ENCODE measurements at places on chromosomes 1 and 21. TPM values are rescaled to one million over a fixed set of nuclear protein-coding genes. Genes with fewer than 3 reads are reported as not detected.

GRCh38 chr1:200384818-200385390 lies 24.9 kb downstream of the ZNF281 start:
- no peak for DNase-seq

DNA sequence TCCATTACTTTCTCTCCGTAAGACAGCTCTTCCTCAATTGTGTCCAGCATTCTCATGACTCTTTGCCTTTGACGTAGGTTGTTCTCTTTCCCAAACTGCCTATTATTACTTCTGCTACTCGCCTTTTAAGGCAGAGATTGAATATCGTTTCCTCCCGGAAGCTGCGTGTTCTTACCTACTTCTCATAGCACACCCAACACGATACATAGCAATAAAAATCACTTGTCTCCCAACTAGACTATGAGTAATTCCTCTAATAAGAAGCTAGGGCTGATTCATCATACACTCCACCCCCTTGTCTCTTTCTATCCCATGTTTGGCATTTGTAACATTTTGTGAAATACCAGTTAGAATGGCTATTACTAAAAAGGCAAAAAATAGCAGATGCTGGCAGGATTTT lies 55.8 kb upstream of the SGIP1 start:
- peak; percentile 91 for DNase-seq

- DNase-seq: no peak
These were observed 16.9 kb downstream of the HSD3B2 start for GRCh38 chr1:119431836-119432235.

DNA sequence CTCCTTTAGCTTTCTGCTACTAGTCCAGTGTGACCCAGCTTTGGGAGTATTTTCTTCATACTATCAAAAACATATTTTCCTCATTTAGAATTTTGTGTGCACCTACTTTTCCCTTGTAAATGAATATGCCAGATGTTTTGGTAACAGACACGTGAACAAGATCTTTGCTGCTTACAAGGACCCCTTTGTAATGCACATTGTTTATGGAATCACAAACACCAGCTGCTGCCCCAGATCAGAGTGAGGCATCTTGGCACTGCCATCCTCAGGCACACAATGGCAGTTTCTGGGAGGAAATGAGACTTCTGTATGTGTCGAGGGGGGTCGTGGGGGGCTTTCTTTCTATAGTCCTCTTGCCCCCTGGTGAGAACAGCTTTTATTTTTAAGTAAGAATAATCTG lies 115.7 kb downstream of the RGL1 start:
- DNase-seq: no peak

GRCh38 chr21:39467746-39468145 lies 16.0 kb downstream of the SH3BGR start:
- no peak for DNase-seq

The UMODL1 gene
- total RNA-seq: not detected

DNA sequence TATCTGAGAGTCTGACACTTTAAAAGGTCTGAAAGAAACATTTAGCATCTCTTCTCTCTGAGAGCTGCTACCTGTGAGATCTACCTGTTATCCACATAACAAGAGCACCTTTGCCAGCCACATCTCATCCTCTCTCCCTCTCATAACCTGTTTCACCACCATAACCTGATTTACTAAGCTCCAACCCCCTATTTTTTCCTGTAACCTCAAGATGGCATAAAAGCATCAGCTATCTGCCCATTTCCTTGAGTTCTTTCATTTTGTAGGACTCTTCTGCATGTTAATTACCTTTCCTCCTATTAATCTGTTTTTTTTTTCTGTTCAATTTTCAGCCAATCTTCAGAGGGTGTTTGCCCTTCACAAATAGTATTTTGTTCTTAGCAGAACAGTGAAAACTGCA lies 136.5 kb upstream of the KCNK1 start:
- DNase-seq: peak; percentile 13

GRCh38 chr1:98078596-98078995 lies 157.8 kb upstream of the DPYD start:
- peak; percentile 61 for DNase-seq

The NR1I3 gene
- total RNA-seq: not detected

The TNFRSF9 gene
- total RNA-seq: not detected

The ACTN2 gene
- total RNA-seq: not detected

DNA sequence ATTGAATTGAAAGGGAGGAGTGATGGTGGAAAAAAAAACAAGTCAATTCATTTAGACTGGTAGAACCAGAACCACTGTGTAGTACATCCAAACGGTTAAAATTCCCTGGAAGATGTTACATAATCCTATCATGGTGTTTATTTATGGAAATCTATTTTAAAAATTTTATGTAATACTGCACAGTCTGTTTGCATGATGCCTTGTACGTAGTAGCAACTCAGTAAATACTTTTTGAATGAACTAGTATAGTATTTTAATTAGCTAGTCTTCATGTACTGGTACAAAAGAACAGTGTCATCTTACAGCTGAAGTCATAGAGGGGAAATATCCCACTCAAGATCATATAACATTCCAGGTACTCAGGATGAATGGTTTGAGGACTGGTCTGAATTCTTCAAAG lies 27.0 kb upstream of the IER5 start:
- DNase-seq: no peak

- peak; percentile 67 for DNase-seq
These were observed 20.0 kb upstream of the RNF19B start for GRCh38 chr1:32984455-32985171.

The SLC30A2 gene
- total RNA-seq: not detected

The SH2D1B gene
- total RNA-seq: not detected

The MXRA8 gene
- total RNA-seq: 1,040 TPM

The CASQ2 gene
- not detected for total RNA-seq

- DNase-seq: peak; percentile 53
These were observed 47.8 kb upstream of the ARHGAP29 start for GRCh38 chr1:94285031-94285654.

The PRKAA2 gene
- 0.76 TPM for total RNA-seq

- peak; percentile 35 for DNase-seq
These were observed 417.3 kb downstream of the USH2A start for GRCh38 chr1:216005916-216006315.

The RGS16 gene
- total RNA-seq: 0.11 TPM

DNA sequence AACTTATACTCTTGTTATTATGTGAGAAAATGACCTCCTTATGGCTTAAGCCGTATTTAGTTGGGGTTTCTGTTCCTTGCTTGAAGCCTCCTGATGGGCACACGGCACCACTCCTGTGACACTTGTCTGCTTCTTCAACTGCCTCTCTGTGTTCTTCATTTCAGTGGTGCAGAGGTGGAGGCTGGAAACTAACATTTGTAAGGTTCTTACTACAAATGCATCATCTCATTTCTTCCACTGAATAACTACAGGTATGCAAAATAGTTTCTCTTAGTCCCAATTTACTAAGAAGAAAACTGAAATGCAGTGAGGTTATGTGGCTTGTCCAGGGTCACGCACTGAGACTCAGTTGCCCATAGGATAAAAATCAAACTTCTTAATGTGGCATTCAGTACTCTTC lies 23.6 kb upstream of the ZNF362 start:
- no peak for DNase-seq

DNA sequence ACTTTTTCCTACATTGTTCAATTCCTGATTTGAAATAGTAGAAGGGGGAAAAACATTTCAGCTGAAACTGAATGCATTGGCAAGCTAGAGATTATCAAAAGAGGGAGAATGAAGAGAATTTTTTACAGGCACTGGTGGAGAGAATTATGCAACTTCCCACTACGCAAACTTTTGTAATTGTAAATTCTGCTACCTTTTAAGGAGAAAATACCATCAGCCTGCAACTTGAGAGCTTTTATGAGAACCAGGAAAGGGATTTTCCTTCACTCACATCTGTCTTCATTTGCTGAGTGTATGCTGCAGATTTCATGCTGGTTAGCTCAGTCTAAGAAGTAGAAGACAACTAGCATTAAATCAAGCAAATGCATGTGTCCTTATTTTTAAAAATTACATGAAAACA lies 43.7 kb downstream of the ADAMTS1 start:
- DNase-seq: peak; percentile 70

The E2F2 gene
- total RNA-seq: 1.2 TPM

- DNase-seq: no peak
These were observed 310.3 kb downstream of the MATN1 start for GRCh38 chr1:30413111-30413440.

DNA sequence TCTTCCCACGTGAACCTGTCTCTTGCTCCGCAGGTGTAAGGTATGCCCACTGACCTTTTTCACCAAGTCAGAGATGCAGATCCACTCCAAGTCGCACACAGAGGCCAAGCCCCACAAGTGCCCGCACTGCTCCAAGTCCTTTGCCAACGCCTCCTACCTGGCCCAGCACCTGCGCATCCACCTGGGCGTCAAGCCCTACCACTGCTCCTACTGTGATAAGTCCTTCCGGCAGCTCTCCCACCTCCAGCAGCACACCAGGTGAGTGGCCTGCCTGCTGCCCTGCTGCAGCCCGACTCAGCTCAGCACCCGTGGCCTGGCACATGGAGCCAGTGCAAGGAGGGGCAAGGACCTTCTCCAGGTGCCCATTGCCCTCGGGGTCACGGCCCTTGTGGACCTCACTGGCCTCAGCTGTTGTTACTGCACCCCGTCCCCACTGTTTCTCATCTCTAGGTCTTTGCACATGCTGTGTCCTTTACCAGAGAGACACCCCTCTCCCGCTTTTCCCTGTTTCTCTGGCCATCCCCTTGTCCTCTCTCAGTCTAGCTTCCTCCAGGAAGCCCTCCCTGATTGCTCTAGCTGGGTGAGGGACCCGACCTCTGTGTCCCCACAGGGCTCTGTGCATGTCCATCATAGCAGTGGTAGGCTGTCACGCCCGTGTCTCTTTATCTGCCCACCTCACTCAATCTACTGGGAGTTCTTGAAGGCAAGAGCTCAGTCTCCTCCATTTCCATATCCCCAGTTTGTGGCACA lies 25.4 kb downstream of the ZNF362 start:
- DNase-seq: no peak

The LCE3D gene
- not detected for total RNA-seq

- peak; percentile 80 for DNase-seq
These were observed 36.2 kb upstream of the BTG2 start for GRCh38 chr1:203268901-203269653.

GRCh38 chr1:117683571-117684285 lies 77.9 kb downstream of the TENT5C start:
- DNase-seq: peak; percentile 61

DNA sequence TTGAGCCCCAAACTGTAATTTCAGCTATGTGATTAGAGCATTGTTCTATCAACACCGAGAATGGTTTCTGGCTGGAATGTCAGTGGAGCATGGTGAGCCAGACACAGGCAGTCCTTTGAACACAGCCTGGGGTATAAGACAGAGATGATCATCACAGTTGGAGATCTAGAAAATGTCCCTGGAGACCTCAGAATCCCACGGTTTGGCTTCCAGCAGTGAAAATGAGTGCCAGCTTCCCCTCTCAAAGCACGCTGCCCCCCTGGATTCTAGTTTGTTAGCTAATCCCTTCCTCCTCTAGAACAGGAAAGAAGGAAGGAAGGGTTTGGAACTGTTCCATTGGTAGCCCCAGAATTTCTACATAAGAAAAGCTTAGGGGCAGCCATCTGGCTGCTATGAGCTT lies 59.9 kb upstream of the JAK1 start:
- DNase-seq: no peak

The VASH2 gene
- total RNA-seq: not detected

- no peak for DNase-seq
These were observed 64.8 kb upstream of the PTCH2 start for GRCh38 chr1:44907893-44908292.

The FAM72D gene
- total RNA-seq: 1.1 TPM

The DDAH1 gene
- 168 TPM for total RNA-seq

Measured in GM23248 (cell line).